Nephron progenitor cell (in vitro differentiated cells): ENCODE measurements at places on chromosomes 6 and 20.

DNA sequence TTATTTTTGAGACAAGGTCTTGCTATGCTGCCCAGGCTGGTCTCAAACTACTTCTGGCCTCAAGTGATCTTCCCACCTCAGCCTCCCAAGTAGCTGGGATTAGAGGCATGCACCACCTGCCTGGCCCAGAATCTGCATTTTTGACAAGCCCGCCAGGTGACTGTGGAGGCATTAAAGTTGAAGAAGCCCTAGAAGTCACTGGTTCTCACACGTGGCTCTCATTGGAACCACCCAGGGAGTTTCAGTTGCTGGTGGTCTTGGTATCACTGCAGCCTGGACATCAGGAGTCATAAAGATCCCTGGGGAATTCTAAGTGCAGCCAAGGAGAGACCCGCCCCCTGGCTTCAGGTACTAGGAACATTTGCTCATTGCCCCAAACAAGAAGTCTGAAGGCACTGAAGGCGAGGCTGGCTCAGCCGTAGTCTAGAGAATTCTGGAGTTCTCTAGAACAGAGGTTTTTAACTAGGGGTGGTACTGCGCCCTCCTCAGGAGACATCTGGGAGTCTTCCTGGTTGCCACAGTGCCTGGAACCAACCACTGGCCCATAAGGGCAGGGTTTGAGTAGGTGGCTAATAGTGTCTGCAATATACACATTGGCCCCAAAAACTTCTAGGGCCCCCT is 182.8 kb downstream of the ZMYND8 start:
- no peak for DNase-seq

DNA sequence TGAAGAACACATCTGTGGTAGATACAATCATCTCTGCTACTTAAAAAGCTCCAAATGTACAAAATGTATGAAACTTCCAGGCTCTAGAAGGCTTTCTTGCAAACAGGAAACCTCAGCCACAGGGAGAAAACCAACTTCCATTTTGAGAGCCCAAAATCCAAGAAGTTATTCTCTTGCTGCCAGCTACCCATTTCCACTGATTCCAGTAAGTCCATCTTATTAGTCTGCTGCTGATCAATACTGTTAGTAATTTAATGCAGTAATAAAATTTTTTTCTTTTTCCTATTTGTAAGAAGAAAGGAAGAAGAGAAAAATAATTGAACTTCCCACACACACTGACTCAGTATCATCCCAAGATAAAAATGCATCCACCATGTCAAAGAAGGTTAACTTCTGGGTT is 169.5 kb downstream of the TASP1 start:
- DNase-seq = no peak

- DNase-seq = no peak
Measured at GRCh38 chr6:167329014-167329413, 4.1 kb downstream of the TTLL2 start.

- DNase-seq = no peak
Measured at GRCh38 chr6:168508903-168509302, 67.9 kb downstream of the SMOC2 start.

DNA sequence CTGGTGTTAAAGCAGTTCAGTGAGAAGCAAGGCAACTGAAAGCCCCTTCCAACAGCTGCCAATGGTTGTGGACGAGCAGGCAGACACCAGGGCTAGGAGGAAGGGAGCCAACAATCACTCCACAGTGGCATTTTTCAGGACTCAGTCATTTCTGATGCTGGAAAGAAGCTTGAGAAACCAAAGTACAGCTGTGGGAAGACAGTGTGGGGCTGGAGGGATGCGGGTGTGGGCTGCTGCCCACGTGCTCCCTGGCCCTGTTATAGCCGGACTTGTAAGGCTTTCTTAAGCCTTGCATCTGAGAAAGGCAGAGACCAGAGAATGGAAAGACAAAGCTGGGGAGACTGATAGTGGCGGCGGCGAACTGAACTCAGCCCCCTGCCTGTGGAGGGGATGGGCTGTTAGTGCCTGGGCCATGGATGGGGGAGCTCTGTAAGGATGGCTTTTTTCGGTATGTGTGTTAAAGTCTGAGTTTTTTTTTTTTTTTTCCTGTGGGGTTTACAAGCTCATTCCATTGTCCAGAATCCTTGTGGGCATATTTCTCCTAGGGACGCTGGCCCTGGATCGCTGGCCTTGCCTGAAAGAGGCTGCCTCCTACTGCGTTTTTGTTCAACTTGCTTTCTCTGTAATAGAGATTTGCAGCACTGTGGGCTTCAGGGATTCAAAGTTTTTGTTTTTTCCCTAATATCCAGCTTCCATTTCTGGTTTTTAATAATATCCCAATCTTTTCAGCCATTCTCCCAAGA is 91.7 kb downstream of the GJA10 start:
- no peak for DNase-seq

DNA sequence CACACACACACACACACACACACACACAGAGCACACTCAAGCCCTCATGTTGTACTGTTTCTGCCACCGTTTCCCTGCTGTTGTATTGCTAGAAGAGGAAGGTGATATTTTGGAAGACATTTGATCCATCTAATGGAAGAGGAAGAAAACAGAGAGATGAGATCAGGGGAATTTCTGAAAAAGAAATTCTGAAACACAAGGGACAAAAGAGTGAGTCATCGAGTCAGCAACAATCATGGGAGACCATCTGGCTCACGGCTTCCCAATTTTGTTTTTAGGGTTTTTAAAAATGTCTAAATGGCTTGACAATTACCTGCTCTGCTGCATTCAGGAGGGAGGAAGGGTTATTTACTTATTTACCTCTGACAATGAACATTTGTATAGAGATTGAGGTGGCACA is 22.0 kb downstream of the SOX4 start:
- no peak for DNase-seq

GRCh38 chr6:29941471-29941870 is 861 bp upstream of the HLA-A start:
- DNase-seq = no peak

GRCh38 chr6:156507106-156507505 is 270.1 kb upstream of the ARID1B start:
- no peak for DNase-seq

- no peak for DNase-seq
Measured at GRCh38 chr6:166026586-166027126, 141.0 kb downstream of the TBXT start.

- DNase-seq = no peak
Measured at GRCh38 chr6:154921482-154921881, 73.6 kb upstream of the TIAM2 start.

DNA sequence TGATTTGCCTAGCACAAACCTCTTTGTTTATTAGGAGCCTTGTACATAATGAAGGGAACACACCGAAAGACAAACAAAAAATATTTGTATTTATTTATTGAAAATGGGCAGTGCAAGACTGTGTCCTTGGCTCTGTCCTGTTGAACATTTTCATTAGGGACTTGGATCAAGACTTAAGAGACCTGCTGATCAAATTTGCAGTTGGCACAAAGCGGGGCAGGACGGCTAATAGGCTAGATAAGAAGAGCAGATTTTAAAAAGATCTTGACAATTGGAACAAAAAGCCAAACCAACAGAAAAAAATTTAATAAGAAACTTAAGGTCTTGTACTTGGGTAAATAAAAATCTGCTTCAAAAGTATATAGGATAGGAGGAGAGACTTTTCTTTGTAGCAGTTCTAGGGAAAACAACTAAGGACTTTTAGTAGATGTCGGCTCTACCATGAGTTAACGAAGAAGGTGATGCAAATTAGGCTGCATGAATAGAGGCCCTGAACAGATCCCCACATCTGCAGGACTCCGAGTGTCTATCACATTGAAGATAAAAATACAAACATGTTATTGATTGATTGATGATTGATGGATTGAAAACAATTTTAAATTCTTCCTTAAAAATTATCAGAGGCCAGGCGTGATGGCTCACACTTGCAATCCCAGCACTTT is 124.1 kb upstream of the SPACA1 start:
- no peak for DNase-seq

- DNase-seq = no peak
Measured at GRCh38 chr6:31882344-31882743, 3.5 kb upstream of the SLC44A4 start.

- no peak for DNase-seq
Measured at GRCh38 chr6:109474995-109475394, 8.0 kb downstream of the ZBTB24 start.

GRCh38 chr20:6651561-6651960 is 115.9 kb upstream of the BMP2 start:
- DNase-seq = no peak

- no peak for DNase-seq
Measured at GRCh38 chr20:24332956-24333355, 136.5 kb upstream of the SYNDIG1 start.

- DNase-seq = no peak
Measured at GRCh38 chr20:33871362-33871761, 60.2 kb downstream of the CHMP4B start.

DNA sequence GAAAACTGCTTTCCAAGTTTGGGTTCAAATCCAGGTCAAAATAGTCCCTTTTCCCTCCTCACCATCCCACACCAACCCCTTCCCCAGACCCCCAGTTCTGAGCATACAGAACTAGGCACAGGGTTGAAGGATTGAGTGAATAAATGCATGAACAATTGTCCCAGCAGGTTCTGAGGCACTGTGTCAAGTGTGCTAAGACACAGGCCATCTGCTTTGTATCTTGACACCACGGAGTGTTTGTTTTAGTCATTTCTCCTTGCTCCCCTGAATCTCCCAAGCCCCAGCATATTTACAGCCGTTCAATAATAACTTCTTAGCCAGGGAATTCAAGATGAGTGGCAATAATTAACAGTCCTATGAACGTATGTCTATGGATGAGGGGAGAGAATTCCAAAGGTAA is 102.8 kb upstream of the JARID2 start:
- no peak for DNase-seq

GRCh38 chr6:167094436-167094819 is 28.5 kb upstream of the CCR6 start:
- no peak for DNase-seq

- no peak for DNase-seq
Measured at GRCh38 chr20:33671573-33672288, 2.5 kb downstream of the NECAB3 start.

DNA sequence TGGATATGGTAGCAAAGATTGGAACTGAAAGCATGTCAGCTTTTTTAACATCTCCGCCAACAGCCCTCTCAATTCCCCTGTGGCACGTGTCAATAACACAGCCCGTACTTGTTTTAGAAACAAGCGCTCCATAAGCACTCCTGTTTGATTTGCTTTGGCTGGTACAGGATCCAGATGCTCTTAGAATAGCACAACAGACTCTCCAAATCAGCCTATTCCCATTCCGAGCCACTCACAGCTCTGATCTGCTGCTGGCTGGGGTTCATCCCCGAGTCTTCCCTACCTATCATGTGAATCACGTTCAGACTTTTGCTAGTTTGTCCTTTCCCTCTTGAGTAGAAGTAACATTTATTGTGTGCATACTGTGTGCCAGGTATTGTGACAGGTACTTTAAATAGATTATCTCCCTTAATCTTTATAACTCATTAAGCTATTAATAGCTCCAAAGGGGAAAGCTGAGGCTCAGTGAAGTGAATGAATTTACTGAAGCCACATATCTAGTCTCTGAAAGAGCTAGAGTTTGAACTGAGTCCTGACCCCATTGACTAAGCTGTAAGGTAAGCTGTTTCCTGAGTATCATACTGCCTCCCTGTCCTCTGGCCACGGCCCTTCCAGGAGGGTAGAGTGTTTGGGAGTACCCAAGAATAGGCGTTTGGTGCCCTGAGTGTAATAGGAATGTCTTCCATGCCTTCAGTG is 46.7 kb downstream of the RALY start:
- DNase-seq = no peak

DNA sequence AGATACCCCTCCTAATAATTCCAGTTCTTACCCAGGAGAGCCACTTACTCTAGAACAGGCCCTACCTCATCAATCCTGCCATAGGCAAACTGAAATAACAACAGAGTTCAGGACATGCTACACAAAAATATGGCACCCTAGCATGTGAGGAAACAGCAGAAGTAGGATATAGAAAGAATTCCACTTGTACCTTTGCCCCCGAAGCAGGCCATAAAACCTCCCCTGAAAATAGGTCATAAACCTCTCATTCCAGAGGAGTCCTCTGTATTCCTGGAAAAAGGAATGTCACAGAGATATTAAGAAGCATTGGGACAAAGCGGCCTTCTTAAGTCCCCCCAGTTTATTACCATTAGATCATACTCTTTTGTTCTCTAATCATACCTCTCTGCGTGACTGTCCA is 504.3 kb upstream of the MARCKS start:
- no peak for DNase-seq

DNA sequence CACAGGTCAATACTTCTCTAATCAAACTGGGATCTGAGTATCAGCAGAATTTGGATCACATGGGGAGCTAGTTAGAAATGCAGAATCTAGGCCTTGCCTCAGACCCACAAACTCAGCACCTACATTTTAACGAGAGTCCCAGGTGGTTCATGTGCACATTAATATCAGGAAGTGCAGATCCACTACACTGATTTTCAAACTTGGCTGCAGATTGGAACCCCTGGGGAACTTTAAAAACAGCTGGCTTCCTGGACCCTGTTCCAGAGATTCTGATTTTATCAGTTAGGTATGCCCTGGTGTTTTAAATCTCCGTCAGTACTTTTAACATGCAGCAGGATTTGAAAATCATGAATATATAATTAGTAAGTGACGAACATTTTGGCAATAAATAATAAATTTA is 1.9 kb upstream of the CST8 start:
- DNase-seq = no peak

DNA sequence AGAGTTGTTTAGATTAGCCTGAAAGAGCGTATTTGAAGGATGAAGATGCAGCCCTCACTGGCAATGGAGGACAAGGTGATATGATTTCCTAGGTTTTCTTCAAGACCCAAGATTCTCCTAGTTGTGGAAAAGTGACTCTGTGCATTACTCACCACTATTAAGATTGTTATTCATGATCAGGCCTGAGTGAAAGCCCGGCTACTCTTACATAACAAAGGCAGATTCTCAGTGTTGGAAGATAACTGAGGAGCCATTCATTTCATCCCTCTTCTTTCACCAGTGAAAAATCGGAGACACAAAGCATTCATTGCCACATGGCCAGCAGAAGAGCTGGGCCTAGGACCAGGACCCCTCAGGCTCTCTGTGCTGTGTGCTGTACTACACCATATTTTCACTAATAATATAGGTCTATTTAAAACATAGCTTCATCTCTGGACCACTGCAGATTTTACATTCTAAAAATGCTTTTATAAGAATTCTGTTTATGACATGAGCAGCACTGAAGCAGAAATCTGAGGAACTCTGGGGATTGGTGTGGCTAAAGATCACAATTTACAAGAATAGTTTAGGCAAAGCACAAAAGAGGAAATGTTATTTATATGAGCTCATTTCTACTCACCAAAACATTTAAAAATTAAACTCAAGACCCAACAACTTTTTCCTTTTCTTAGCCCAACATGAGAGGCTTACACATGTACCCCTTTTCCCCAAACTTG is 181.9 kb upstream of the CCN2 start:
- no peak for DNase-seq

DNA sequence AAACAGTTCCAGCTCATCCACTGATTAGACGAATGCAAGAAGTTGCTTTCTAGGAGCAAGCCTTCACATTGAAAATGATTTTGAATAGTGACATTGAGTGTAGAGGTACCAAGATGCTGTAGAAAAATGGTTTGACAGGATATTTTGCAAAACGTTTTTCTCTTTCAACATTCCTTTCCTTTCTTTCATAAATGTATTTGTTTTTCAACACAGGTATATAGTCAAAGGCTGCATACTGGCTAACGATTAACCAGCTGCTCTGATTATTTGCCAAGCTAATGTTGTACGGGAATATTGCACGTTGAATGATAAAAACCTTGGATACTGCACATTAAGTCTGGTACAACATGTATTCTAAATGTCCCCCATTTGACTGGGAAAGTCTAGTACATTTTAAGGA is 78.8 kb upstream of the TENT5A start:
- no peak for DNase-seq

GRCh38 chr6:158816329-158816728 is 2.8 kb downstream of the EZR start:
- DNase-seq = no peak
